ENCODE measurements at places on chromosomes 2 and 18.

GRCh38 chr2:158810731-158811460 lies 15.8 kb downstream of the DAPL1 start:
- DNase-seq: no peak

DNA sequence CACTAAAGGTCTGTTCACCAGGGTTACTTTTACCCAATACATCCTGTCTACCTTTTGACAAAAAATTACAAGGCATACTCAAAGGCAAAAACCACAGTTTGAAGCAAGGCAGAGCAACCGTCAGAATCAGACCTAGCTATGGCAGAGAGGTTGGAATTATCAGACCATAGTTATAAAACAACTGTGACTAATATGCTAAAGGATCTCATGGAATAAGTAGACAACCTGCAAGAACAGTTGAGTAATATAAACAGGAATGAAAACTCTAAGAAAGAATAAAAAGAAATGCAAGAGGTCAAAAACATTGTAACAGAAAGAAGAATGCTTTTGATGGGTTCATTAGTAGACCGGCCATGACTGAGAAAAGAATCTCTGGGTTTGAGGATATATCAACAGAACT lies 318.8 kb upstream of the KCNH7 start:
- no peak for DNase-seq

- DNase-seq: no peak
Measured at GRCh38 chr18:45253056-45253565, 362.2 kb upstream of the SLC14A2 start.

DNA sequence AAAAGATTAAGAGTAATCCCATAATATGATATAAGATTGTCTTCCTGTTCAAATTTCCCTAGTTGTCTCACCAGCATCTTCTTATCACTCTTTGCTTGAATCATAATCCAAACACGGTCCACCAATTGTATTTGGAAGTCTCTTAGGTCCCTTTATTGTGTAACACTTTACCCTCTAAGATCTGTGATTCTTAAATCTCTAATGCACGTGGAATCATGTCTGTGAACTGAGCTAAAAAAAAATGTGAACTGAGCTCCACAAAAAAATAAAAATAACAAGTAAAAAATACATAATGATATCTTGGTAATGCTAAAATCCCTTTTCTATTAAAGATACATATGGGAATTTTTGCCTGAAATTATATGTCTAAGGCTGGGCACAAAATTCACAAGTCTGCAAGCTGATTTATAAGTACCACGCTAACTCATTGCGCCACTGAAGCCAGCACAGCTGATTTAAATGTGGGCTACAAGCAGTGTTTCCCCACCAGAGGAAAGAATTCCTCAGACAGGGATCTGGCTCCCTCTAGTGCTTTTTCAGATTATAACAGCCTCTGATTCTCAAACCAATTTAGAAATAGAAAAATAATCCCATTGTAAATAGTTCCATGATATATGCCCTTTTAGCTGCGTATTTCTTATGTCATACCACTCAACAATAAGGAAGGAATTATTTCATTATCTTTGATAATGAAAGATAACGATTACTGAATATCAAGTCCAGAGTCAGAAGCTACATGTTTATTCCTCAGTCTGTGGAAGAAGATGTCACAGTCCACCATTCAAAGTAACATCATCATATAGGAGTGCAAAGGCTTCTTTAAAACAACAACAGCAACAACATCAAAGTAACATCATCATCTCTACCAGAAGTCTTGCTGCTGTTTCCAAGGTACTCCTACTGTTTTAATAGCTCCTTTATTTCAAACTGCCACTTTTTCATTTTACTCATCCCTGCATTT lies 22.9 kb downstream of the RBM43 start:
- no peak for DNase-seq

- DNase-seq: no peak
Measured at GRCh38 chr2:96909611-96910021, 39.7 kb upstream of the SEMA4C start.

GRCh38 chr2:65813631-65814173 lies 381.3 kb upstream of the SPRED2 start:
- no peak for DNase-seq

- DNase-seq: no peak
Measured at GRCh38 chr2:10917927-10918326, 6.2 kb downstream of the KCNF1 start.

GRCh38 chr2:10405448-10405847 lies 42.7 kb downstream of the ODC1 start:
- DNase-seq: no peak

Measured in stimulated activated CD8-positive, alpha-beta memory T cell treated with anti-CD3 and anti-CD28 coated beads, Interleukin-2, amount 100 ng/mL, for 48 hours (primary cell).